AG09309 (cell line): ENCODE measurements at places on chromosomes 16 and 17.

DNA sequence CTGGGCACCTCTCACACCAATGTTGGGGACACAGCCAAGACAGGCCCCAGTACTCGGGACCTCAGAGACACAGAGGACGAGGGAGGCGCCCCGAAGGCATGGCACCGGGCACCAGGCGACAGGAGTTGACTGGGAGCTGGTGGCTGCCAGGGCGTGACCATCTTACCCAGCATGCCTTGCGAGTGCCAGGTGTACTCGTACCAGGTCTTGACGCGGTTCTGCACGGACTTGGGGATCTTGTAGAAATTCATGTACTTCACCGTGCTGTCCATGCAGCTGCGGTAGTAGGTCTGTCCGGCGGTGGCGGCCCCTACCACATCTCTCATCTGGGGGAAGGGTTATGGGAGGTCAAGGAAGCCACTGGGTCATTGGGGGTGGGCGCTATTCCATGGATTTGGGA, 67.3 kb downstream of the CNGB1 start:
- no peak for DNase-seq

- no peak for DNase-seq
These were observed 14.4 kb downstream of the CBFA2T3 start for GRCh38 chr16:88962478-88963152.

- DNase-seq: no peak
These were observed 16.5 kb upstream of the EEF2K start for GRCh38 chr16:22189473-22190080.

DNA sequence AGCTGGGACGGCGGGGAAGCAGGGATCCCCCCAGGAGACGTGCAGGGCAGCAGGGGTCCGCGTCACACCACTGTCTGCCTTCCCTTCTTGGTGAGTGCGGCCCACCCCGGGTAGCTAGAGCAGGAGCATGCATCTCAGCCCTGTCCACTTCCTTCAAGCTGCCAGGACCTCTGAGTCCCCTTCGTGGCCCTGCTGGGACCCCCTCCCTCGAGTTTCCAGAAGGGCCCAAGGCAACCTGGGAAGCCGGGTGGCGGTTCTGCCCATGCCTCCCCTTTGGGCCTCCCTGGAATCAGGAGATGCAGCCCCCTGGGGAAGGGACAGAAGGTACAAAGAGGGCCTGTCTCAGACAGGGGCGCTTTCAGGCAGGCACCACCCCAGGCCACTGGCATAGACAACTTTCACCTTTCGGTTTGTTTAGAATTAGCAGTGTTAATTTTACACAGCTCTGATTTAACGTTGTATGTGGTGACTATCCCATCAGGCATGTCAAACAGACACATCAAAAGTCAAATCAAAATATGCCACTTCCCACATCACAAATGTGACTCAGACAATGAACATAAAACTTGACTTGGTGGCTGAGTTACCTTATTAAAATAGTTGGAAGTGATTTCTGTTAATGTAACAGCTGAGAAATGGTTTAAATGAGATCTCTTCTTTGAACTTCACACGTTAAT, 94.5 kb upstream of the METRNL start:
- no peak for DNase-seq

- DNase-seq: peak; percentile 58
These were observed 14.6 kb downstream of the SREBF1 start for GRCh38 chr17:17822189-17822588.
